Lung (tissue), 17 donors: ENCODE measurements at places on chromosomes 3 and 15. TPM values are rescaled to one million over a fixed set of nuclear protein-coding genes. Genes with fewer than 3 reads are reported as not detected.

DNA sequence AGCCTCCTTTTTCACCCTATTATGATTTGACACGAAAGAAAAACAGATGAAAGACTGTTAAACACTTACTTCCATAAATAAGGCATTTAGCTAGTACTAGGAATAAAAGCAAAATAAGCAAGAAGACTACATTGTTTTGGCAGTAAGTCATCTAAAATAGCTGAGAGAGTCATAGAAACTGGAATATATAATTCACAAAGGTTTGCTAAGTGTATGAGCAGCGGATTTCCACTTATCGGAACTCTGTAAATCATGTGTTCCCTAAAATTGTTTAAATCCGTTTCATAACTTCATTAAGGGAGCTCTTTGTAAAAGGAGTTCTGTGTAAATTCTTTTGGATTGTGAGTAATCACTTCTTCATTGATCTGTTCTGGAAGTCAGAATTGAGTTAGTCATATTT is 202.5 kb upstream of the CBLB start:
- no peak overlapping the region for H3K4me3 ChIP-seq
- H3K27ac ChIP-seq: no peak overlapping the region
- peaks cover 6% of the 10 kb centered on the region for H3K4me1 ChIP-seq
- no peaks in the 10 kb centered on the region for H3K27me3 ChIP-seq

OR5K2 gene
- polyA plus RNA-seq: not detected

SLC2A2 gene
- not detected for polyA plus RNA-seq

GOLGA8S gene
- polyA plus RNA-seq: 0.05 TPM

GRCh38 chr3:69425249-69425648 is 39.4 kb upstream of the FRMD4B start:
- DNase-seq: no peak
- no peaks in the 10 kb centered on the region for H3K27me3 ChIP-seq
- H3K4me3 ChIP-seq: no peak overlapping the region
- H3K4me1 ChIP-seq: peaks cover 3% of the 10 kb centered on the region
- H3K36me3 ChIP-seq: no peaks in the 10 kb centered on the region
